AML-193 (cell line): ENCODE measurements at places on chromosomes 2 and 18.

DNA sequence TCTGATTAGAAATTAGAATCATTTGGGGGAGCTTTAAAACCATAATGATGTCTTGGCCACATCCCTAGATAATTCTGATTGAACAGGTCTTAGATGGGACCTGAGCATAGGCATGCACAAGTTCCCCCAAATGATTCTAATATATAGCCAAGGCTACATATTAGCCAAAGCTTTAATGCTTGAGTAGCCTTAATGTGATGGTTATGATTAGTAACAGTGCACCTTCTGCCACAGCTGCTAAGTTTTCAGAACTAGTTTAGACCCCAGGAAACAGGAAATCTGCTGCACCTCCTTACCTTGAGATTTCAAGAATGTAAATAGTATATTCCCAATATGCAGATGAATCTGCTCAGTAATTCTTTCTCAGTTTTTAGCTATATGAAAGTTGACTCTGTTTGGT is 119.8 kb downstream of the PTPN4 start:
- DNase-seq: no peak

- no peak for DNase-seq
Observed at GRCh38 chr2:238912228-238912915, 64.5 kb downstream of the TWIST2 start.

GRCh38 chr2:236731767-236732580 is 162.3 kb downstream of the ACKR3 start:
- no peak for DNase-seq

GRCh38 chr2:10150436-10150835 is 27.9 kb downstream of the RRM2 start:
- no peak for DNase-seq

- no peak for DNase-seq
Observed at GRCh38 chr18:75267643-75268363, 57.2 kb downstream of the TSHZ1 start.

- DNase-seq: no peak
Observed at GRCh38 chr2:88318956-88319330, 133.6 kb downstream of the FOXI3 start.

DNA sequence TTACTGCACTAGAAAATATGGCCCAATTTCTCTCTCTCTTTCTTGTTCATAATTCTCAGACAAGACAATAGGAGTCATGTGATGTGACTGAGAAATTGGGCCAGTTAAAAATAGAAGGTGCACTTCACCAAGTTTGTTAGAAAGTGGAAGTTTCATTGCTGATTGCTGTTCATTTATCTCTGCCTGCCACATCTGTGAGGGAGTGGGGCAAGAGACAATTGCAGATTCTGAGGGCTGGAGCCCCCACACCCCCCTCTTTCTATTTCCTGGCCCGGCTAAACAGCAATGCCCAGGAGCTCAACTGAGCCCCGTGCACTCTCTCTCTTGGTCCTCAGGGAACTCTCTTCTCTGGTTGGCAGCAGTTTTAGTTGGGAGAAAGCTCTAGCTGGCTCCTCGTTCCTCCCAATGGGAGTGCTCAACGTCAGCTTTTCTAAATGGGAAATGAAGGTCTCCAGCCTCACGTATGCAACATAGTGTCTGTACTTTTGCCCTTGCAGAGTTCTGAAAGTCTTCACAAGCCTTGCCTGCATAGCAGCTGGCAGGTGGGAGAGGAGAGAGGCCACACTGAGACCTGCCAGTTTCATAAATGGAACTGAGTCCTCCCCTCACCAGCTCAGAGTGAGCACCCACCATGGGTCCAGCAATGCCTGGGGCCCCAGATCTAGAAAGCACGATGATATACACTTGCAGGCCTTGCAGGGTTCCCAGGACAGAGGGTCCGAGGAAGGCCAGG is 115.7 kb downstream of the MYCN start:
- DNase-seq: no peak

GRCh38 chr2:235492850-235493344 is 946 bp upstream of the AGAP1 start:
- DNase-seq: no peak

- no peak for DNase-seq
Observed at GRCh38 chr2:239086325-239087020, 238.6 kb downstream of the TWIST2 start.

- DNase-seq: no peak
Observed at GRCh38 chr18:54765636-54766375, 62.5 kb upstream of the RAB27B start.

DNA sequence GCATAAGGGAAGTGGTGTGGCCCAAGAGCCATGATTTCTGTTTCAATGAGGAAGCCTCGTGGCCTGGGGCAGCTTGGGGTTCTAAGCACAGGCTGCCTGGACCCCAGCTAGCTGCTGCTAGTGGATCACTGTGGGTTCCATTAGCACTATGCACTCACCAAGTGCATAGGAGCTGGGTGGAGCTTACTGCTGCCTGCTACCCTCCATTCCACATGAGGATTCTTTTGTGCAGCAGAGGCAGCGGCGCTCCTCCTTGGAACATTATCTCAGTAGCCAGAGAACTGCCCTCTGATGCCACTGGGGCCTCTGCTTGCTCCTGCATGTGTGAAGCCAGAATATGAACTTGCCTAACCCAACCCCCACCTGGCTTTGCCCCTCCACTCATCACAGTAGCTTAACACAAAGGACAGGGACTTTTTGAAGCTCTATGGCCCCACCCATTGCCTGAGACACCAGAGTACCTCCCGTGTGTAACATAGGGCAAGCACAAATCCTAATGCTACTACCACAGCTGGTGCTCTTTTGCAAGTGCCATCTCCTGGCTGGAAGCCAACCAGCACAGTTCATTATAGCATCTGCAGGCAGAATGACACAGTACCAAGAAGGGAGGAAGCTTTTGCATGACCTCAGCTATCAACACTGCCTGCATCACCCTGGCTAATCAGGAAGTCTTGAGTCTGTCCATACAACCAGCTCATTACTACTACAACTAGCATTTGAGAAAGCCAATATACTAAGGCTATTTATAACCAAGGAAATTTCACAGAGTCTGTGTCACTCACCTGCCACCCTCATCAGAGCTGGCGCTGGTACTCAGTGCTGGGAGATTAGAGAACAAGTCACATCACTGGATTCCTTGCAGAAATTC is 297.0 kb upstream of the GULP1 start:
- peak; percentile 33 for DNase-seq

GRCh38 chr2:101644842-101645383 is 52.6 kb upstream of the MAP4K4 start:
- DNase-seq: no peak

- DNase-seq: no peak
Observed at GRCh38 chr2:216934623-216935022, 74.8 kb upstream of the TNP1 start.

DNA sequence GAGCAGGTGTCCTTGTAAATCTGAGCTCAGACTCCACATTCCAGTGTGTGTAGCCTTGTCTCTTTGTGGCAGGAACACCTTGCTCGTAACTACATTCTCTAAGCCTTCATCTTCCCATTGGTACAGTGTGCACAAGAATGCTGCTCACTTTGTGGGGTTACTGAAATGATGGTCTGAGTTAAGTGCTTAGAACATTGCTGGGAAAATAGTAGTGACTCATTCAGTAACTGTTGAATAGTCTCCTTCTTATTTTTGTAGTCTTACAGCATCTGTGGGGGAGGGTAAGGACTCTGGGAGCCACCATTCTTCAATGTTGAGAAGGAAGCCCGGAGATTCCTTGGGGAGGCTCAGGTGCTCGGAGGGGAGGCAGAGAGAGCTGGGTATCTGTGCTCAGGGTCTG is 236.0 kb upstream of the HDAC4 start:
- no peak for DNase-seq

- no peak for DNase-seq
Observed at GRCh38 chr2:106997204-106997603, 111.2 kb upstream of the ST6GAL2 start.

DNA sequence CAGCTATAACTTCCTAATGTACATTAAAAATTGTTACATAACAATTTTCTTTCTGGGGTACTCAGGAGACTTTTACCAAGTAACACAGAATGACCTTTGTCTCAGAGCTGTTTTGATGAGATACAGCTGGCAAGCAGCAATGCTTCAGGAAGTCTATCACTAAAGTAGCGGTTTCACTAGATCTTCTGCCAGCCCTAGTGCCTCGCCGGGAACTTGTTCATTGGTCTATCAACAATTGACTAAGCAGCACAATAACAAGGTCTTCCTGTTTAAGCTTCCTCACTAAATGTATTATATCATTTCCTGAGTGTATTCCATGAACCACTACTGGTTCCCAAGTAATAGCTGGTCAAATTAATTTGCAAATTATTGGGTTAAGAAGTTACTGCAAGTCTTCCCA is 69.2 kb downstream of the TRIP12 start:
- no peak for DNase-seq

- no peak for DNase-seq
Observed at GRCh38 chr2:117137371-117137770, 677.1 kb upstream of the DDX18 start.

GRCh38 chr2:46495231-46496030 is 16.1 kb downstream of the TMEM247 start:
- no peak for DNase-seq

DNA sequence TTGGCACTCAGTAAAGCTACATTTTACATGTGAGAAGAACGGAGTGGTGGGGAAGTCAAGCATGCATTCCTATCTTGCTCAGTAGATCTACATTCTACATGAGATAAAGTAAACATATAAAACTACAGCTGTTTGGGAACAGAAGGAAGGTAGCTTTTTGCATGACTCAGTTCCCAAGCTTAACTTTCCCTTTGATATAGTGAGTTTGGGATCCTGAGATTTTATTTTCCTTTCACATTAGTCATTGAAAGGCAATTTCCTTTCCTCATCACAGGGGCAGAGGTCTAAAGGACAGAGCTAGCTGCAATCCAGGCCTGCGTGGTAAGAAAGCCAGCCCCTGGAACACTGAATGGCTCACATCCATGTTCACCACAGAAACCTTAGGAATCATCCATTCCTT is 257.2 kb downstream of the SRBD1 start:
- DNase-seq: no peak

DNA sequence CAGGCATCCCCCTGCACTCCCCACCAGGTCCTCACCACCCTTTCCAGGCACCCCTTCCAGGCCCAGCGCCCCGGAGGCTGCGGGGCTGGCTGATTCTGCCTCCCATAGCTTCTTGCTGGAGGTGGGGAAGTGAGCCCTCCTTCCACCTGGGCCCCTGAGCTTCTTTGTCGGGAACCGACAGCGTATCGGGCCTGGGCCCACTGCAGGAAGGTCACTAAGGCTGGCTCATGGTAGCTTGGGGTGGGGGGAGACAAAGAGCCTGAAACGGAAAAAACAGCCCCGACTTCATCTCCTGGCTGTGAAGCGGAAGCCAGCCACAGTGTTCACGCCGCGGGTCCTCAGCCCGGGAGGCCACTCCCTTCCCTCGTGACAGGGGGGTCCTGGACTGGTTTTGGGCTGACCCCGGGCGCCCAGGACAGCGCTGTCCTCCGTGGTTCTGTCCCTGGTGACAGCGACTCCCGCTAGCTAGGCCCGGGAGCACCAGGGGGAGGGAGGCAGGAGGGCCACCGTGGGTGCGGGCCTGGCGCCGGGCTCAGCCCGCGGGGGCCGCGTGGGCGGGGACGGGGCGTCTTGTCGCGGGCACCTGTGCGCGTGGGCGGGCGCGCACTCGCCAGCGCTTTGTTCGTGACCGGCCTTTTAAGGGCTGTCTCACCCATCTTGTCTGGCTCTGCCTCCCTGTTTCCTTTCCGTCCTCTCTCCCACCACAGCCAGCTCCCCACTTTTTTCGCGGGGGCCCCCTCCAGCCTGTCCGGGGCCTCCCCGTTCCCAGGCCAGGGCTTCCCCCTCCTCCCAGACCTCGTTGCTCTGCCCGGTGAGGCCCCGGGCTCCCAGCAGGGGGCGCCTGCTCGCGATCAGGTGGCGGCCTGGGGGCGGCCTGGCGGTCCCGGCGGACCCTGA is 64.9 kb downstream of the DNMT3A start:
- no peak for DNase-seq

DNA sequence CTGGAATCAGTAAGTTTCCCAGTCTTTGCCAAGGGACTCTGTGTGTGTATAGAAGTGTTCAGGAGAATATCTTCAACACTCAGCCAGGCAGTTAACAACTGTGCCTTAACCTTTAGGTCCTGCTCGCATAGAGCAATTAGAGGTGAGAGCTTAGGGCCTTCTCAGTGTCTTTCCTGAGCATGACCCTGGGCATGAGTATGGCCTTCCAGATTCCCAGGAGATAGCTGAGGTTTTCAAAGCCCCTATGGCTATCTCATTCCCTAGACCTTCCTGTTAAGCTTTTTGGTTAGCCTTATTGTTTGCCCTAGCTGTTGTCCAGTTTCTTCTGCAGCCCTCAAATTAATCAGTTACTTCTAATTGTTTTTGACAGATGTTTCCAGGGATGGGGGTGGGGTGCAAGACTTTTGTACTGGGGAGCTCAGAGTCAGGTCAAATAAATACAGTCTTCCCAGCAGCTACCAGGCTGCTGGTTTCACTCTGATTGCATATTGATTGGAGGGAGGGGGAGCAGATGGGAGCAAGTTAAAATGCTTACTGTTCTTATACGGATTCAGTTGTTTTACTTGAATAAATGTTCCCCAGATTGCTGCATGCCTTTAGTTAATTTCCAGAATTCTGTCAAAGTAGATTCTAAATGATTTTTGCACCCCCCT is 23.1 kb downstream of the PDK1 start:
- no peak for DNase-seq

- no peak for DNase-seq
Observed at GRCh38 chr2:15753811-15754702, 162.4 kb downstream of the DDX1 start.

GRCh38 chr18:74774486-74774885 is 176.8 kb downstream of the ZNF407 start:
- DNase-seq: no peak

GRCh38 chr2:134582547-134582899 is 136.3 kb downstream of the TMEM163 start:
- DNase-seq: no peak

- DNase-seq: no peak
Observed at GRCh38 chr2:101278925-101279324, 26.2 kb downstream of the CNOT11 start.

DNA sequence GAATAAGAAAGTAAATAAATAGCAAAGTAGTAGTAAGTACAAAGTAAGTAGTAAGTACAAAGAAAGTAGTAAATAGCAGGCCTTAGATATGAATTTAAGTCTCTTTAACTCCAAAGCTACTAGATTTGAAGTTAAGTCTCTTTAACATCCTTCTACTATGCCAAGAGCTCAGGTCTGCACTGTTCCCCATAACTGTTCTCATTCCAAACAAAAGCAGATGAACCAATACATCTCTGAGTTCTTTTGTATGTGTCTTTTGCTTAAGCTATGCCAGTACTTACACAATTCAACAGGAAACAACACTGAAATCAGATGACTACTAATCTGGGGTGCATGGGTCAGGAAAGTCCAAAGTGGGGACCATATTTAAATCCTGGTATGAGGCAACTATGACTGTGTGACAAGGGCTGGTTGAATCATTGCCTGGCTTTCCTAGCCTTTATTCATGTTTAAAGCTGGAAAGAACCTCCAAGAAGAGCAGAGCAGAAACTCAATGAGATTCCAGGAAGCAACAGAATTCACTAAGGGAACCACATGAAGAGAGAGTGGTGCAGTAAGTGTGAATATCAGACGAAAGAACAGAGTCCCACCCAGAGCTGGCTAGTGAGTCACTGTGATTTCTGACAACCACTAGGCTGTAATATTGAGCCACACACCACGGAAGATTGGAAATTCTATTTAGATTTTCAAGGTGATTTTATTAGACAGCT is 51.0 kb upstream of the CYP26B1 start:
- DNase-seq: no peak
